ENCODE measurements at places on chromosomes 16 and 17. TPM values are rescaled to one million over a fixed set of nuclear protein-coding genes. Genes with fewer than 3 reads are reported as not detected.

The C17orf107 gene
- 1.5 TPM for total RNA-seq

The HOXB8 gene
- total RNA-seq: 1.4 TPM

The CASKIN1 gene
- 1.2 TPM for total RNA-seq

The UBALD2 gene
- total RNA-seq: 27.6 TPM

The PYDC1 gene
- total RNA-seq: not detected

The IGFALS gene
- 4.2 TPM for total RNA-seq

The SLC16A11 gene
- 21.5 TPM for total RNA-seq

The SLC52A1 gene
- total RNA-seq: not detected

The TPSAB1 gene
- total RNA-seq: 8.6 TPM

The PIRT gene
- total RNA-seq: not detected

Measured in thyroid gland (tissue), 4 donors.